ENCODE measurements at places on chromosomes 12 and 14.

DNA sequence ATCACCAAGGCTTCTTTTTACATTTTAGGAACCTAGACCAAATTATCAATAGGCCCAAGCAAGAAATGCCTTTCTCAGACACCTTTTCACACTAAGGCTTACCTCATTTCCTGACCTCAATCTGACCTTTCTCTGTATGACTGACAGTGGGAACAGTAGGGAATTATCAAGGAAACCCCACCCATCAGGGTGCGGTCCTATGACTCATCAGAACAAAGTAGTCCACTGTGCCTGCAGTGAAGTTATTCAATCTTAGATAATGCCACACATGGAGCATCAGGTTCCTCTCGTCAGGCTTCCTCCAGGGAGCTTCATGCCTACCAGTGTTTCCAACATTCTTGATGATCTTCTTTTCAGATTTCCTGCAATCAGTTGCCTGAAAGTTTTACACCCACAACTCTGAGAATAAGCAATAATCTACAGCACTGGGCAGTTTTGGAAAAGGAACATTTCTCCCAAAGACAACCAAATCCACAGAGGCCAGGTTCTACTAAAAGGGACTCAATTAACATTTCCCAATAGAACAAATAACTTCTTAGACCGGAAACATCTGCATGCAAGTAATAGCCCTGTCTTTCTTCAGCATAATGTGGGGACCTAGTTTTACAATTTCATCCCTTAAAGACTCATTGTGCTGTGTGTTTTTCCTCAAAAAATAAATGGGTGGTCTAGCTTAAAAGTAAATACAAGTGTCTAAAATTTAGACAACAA, 35.9 kb upstream of the TMTC2 start:
- no peak for DNase-seq

GRCh38 chr14:102893452-102893851, 29.0 kb upstream of the AMN start:
- no peak for DNase-seq

- DNase-seq = no peak
Measured at GRCh38 chr14:77542421-77543239, 44.0 kb upstream of the ISM2 start.

- no peak for DNase-seq
Measured at GRCh38 chr12:105409279-105409678, 78.8 kb downstream of the C12orf75 start.

DNA sequence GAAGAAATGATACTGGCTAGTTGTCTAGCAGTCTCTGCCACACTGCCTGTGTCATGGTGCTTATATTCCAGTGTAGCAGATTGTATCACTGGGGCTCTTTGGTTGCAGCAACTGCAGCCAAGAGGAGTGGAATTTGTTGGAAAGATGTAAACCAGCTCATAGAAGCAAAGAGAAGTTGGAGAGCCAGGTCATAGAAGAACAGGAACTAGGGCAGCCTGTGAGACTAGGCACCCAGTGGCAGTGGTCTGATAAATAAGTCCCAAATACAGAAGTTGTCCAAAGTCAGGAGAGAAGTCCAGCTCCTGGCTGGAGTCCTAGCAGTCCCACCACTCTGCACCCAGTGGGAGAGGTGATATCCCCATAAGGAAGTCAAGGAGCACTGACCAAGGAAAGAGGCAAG, 172.5 kb upstream of the ARID2 start:
- DNase-seq = no peak

- DNase-seq = no peak
Measured at GRCh38 chr12:78210506-78210860, 379.8 kb downstream of the NAV3 start.

GRCh38 chr14:59359431-59360124, 105.6 kb downstream of the GPR135 start:
- DNase-seq = peak; percentile 22

DNA sequence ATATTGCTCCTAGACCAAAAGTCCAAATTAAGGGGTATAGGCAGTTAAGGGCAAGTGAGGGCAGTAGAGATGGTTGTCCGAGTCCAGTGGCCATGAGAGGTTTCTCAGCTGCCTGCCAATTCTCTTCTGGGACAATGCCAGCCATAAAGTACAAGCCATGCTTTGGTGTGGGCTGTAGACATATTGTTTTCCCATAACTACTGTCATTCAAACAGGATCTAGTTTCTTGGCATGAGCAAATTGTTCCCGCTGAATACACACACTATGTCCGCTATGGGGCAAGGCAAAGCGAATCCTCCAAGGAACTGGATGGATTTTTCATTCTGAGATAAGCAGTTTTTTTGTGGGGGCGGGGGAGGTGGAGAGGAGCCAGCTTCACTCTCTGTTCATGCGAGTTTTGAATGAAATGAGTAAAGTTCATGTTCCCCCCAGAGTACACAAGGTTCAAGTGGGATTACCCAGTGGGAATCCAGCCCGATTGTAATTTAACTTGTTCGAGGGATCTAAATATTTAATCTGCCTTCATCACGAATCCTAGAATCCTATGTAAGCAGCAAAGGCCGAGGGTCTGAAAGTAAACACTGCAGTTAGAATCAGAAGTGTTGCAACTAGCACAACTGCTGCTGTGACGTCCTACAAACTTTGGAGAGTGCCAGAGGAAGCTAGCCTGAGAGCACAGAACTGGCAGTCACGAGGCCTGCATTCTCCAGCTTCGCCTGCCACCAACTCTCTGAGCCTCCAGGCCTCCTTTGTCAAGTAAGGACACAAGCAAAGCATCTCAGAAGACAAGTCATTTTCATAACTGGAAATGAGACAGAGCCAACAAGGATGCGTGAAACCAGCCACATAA, 137.0 kb downstream of the CRADD start:
- DNase-seq = peak; percentile 30

DNA sequence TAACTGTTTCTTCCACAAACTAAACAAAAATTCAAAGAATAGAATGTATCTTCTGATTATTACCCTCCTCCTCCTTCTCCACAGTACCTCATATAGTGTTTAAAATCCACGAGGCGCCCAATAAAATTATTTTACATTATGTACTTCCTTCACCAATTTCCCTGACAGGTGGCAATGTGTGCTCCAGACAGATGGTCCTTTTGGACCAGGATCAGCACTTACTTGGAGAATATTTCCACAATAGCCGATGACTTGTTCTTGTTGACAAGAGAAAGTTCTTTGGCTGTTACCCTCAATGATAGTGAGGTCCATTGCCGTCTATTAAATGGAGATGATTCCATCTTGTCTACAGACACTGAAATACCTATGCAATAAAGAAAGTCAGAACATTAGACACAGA, 34.9 kb downstream of the LIMA1 start:
- DNase-seq = no peak

- no peak for DNase-seq
Measured at GRCh38 chr12:10031771-10032175, 1.3 kb downstream of the CLEC9A start.

DNA sequence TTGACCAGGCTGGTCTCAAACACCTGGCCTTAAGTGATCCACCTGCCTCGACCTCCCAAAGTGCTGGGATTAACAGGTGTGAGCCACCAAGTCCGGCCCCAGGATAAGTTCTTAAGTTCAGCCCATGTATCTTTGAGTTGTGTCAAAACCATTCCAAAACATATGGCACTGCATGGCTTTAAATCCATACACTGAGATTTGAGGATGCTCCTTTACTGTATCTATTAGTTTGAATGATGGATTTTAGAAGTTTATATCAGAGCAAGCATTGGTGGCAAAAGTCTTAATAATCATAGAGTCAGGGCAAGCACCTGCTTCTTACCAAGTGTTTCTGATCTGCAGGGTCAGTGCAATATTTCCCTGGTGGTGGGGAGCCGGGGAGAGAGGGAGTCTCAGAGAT, 6.1 kb downstream of the KRT6B start:
- no peak for DNase-seq

GRCh38 chr12:51846271-51846691, 2.2 kb downstream of the FIGNL2 start:
- DNase-seq = no peak

GRCh38 chr12:130611026-130611905, 104.8 kb downstream of the RIMBP2 start:
- no peak for DNase-seq

GRCh38 chr12:127494961-127495915, 771.7 kb upstream of the TMEM132C start:
- no peak for DNase-seq

DNA sequence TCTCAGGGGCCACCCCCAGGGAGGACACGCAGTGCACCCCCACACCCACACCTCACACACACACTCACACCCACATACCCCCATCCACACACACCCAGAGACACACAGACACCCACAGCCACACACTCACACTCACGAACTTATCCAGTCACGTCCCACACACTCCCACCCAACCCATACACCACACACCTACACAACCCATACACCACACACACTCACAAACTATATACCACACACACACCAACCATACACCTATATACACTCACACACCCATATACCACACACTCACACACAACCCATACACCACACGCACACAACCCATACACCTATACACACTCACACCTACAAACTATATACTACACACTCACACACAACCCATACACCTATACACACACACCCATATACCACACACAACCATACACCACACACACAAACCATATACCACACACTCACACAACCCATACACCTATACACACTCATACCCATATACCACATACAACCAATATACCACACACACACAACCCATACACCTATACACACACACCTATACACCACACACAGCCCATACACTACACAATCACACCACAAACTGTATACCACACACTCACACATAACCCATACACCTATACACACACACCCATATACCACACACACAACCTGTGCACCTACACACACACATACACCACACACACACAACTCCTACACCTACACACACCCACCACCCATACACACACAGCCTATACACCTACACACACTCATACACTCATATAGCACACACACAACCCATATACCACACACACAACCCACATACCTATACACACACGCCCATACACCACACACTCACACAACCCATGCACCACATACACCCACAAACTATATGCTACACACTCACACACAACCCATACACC, 42.7 kb downstream of the TMEM121 start:
- DNase-seq = no peak

DNA sequence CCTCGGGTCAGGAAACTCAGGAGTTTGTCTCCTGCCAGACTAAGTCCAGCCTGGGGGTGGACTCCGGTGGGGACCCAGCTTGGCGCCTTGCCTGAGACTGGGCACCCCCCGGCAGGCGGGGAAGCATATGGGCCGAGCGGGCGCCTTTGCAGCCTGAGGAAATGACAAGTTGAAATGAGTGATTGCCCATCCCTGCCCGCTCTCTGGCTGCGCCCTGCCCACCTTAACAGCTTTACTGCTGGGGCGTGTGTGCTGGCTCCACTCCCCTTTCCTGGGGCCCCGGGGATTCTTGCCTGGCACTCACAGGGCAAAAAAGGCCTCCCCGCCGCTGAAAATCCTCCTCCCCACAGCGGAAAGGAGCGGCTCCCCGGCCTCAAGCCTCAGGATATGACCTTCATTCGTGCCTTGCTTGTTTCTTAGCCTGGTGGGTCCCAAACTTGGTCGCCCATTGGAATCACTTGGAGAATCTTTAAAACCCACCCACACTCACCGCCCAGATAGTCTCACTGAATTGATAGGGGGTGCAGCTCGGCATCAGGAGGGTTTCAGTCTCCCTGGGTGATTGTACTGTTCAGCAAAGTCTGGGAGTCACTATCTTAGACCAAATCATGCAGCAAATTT, 1.5 kb downstream of the RFLNA start:
- no peak for DNase-seq

DNA sequence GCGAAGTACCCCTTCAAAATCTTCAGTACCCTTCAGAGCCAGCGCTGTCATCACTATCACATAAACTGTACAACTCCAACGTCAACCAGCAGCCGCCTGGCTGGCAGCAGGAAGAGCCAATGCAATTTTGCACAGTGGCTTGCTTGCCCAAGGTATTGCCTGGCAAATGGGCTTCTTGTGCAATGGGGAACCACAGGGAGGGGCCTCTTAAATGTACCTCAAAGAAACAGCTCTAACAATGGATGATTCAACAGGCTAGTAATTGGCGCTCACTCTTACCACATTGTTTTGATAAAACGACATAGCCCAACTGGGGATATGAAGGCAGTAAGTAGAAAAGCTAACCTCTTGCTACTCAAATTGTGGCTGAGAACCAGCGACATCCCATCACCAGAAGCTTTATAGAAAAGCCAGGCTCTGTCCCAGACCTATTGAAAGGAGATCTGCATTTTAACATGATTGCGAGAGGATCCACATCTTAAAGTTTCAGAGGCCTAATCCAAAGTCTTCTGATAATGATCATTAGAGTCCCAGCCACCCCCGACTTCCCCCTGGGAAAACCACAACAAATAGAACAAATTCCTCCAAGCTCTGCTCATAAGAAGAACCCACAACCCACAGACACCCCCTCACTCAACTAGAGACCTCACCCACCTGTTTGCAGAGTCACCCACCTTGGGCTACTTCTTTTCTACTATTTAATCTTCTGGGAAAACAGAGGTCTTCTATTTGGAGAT, 125.3 kb upstream of the HIF1A start:
- DNase-seq = no peak

DNA sequence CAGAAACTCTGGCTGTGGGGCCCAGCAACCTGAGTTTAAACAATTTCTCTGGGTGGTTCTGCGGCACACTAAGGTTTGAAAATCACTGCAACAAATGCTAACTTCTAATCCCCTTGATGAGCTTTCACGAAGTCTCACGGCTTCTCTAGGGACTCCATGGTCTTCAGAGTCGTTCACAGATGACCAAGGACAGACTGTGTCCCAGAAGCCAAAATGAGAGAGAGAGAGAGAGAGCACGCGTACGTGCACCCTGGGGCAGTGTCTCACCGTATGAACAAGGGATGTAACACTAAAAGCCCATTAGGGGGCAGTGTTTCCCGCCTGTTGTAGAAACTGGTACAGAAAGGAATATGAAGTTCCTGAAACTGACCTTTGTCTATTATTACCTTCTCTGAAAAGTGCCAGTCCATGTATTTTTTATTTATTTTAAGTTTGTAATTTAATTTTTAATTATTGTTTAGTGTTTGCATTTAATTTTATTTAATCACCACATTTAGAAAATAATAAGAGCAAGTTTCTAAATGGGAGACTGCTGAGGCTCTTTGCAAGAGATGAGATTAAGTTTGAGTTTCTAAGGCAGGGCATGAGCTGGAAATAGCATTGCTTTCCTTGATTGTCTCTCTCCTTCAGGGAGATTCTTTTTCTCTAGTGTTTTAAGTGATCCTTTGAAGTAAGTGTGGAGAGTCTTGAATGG, 3.4 kb downstream of the APOLD1 start:
- peak; percentile 70 for DNase-seq

DNA sequence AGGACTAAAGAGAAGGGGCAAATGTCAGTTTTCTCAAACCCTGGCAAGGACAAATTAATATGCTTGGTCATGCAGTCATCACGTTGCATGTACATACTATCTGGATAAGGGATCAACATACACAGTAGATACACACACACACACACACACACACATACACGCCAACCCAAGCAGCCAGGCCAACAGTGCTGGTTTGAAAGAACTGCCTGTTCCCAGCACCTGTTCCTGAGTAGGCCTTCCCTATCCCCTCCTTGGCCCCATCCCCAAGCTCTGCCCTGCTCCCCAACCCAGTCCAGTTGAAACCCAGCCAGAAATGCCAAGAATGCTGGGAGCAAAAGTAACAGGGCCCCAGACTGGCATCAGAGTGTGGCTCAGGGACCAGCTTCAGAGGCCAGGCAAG, 4.4 kb downstream of the ITGA7 start:
- DNase-seq = no peak

- no peak for DNase-seq
Measured at GRCh38 chr12:26786491-26786864, 46.5 kb downstream of the ITPR2 start.

GRCh38 chr12:4286228-4286627, 12.7 kb downstream of the CCND2 start:
- no peak for DNase-seq

GRCh38 chr14:78359581-78359980, 189.4 kb downstream of the NRXN3 start:
- DNase-seq = no peak
